Mesenteric fat pad (tissue), 1 donor: ENCODE measurements at places on chromosomes 3 and 15. TPM values are rescaled to one million over a fixed set of nuclear protein-coding genes. Genes with fewer than 3 reads are reported as not detected.

DNA sequence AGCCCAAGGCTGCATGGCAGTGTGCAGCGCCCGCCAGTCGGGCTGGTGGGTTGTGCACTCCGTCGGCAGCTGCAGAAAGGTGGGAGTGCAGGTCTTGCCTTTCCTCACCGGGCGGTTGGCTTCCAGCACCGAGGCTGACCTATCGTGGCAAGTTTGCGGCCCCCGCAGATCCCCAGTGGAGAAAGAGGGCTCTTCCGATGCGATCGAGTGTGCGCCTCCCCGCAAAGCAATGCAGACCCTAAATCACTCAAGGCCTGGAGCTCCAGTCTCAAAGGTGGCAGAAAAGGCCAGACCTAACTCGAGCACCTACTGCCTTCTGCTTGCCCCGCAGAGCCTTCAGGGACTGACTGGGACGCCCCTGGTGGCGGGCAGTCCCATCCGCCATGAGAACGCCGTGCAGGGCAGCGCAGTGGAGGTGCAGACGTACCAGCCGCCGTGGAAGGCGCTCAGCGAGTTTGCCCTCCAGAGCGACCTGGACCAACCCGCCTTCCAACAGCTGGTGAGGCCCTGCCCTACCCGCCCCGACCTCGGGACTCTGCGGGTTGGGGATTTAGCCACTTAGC, 4.3 kb downstream of the ISL2 start:
- no peak for DNase-seq

GRCh38 chr3:142992323-142992722, 9.0 kb upstream of the U2SURP start:
- DNase-seq: no peak

DNA sequence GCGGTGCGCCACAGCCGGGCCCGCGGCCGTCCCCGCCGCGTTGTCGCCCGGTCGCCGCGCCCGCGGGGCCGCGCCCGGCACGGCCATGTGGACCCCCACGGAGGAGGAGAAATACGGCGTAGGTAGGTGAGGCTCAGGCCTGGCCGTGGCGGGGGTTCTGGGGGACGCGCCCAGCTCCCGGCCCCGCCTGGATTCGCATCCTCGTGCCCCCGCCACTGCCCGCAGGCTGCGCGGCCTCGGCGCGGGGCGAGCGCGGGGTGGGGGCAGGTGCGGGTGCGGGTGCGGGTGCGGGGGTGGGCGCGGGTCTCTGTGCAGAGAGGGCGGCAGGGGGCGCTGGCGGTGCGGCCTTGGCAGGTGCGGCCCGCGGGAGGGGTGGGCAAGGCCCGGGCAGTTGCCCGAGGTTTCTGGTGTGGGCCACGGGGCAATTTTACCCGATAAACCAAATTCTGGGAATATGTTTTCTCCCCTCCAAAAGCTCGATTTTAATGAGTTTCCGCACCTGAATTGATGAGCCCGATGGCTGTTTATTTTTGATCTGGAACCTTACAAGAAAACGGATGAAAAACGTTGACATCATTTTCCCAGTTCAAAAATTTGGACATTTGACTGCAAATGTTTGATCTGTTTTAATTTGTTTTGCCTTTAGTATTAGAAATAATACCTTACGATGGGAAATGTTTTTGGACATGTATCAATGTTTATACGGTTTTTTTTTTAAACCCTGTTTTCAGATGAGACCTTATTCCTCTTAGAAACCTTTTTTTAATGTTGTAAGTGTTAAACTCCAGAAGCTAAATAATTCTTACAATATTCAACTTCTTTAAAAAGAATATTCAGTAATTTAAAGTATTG, 678 bp downstream of the DOCK3 start:
- no peak for DNase-seq

DNA sequence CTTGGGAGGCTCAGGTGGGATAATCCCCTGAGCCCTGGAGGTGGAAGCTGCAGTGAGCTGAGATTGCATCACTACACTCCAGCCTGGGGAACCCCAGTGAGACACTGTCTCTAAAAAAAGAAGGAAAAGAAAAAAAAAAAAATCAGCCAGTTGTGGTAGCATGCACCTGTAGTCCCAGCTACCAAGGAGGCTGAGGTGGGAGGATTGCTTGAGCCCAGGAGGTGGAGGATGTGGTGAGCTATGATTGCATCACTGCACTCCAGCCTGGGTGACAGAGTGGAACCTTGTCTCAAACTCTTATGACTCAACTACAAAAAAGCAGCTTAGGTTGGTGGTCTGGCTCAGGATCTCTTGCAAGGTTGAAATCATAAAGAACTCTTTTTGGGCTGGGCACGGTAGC, 19.3 kb upstream of the GPX1 start:
- DNase-seq: no peak

GRCh38 chr3:183158113-183158512, 4.4 kb downstream of the LAMP3 start:
- DNase-seq: no peak

ALDH1L1 gene
- 105 TPM for total RNA-seq
